ENCODE measurements at places on chromosomes 4 and X.
A peak's percentile ranks its signal among the peaks of the same experiment; 100 is the strongest.

GRCh38 chr4:146500216-146500615 lies 21.5 kb downstream of the SLC10A7 start:
- no peaks in the 10 kb centered on the region for H3K4me1 ChIP-seq
- H3K36me3 ChIP-seq = no peaks in the 10 kb centered on the region
- DNase-seq = no peak
- H3K27me3 ChIP-seq = no peaks in the 10 kb centered on the region
- H3K27ac ChIP-seq = no peak overlapping the region

DNA sequence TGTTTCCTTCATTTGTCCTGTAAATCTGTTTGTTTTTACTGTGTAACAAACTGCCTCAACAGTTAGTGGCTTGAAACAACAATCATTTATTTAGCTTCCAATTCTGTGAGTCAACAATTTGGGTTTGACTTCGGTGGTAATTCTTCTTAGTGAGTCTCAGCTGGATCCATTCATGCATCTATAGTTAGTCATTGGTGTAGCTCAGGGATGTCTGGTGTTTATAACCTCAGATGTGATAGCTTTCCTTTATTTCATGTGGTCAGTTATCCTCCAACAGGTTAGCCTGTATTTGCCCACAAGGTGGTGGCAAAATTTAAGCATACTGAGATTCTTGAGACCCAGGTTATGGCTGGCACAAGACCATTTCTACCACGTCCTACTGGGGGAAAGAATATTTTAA lies 1267.2 kb downstream of the RAPGEF2 start:
- no peak overlapping the region for H3K27ac ChIP-seq
- DNase-seq = no peak
- H3K4me1 ChIP-seq = no peaks in the 10 kb centered on the region
- no peaks in the 10 kb centered on the region for H3K27me3 ChIP-seq
- H3K4me3 ChIP-seq = no peak overlapping the region
- no peaks in the 10 kb centered on the region for H3K36me3 ChIP-seq

DNA sequence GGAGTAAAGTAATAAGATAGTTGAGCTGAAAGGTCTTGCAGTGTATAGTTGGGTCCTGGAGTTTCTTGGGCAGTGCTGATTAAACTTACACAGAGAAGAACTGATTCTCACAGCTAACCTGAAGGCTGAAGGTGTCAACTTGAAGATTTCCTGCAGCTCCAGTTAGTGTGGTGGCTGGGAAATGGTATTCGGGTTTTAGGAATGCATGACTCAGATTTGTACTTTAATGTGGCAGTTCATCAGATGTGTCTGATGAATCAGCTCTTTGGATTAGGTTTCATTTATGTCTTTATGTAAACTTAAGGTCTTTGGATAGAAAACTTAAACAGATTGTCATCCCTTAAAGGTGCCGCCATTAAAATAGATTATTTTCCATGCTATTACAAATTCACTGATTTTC lies 200.0 kb downstream of the IL1RAPL1 start:
- H3K4me3 ChIP-seq = no peak overlapping the region
- no peaks in the 10 kb centered on the region for H3K36me3 ChIP-seq
- DNase-seq = no peak
- H3K27me3 ChIP-seq = no peaks in the 10 kb centered on the region
- no peaks in the 10 kb centered on the region for H3K4me1 ChIP-seq
- no peak overlapping the region for H3K27ac ChIP-seq

GRCh38 chr4:7324651-7325121 lies 110.0 kb downstream of the PSAPL1 start:
- H3K4me3 ChIP-seq = no peak overlapping the region
- peak; percentile 38 for DNase-seq
- H3K27me3 ChIP-seq = no peaks in the 10 kb centered on the region

GRCh38 chr4:111330786-111331185 lies 707.9 kb upstream of the PITX2 start:
- no peaks in the 10 kb centered on the region for H3K4me1 ChIP-seq
- no peak overlapping the region for H3K27ac ChIP-seq
- H3K4me3 ChIP-seq = no peak overlapping the region
- H3K27me3 ChIP-seq = no peaks in the 10 kb centered on the region
- DNase-seq = no peak

DNA sequence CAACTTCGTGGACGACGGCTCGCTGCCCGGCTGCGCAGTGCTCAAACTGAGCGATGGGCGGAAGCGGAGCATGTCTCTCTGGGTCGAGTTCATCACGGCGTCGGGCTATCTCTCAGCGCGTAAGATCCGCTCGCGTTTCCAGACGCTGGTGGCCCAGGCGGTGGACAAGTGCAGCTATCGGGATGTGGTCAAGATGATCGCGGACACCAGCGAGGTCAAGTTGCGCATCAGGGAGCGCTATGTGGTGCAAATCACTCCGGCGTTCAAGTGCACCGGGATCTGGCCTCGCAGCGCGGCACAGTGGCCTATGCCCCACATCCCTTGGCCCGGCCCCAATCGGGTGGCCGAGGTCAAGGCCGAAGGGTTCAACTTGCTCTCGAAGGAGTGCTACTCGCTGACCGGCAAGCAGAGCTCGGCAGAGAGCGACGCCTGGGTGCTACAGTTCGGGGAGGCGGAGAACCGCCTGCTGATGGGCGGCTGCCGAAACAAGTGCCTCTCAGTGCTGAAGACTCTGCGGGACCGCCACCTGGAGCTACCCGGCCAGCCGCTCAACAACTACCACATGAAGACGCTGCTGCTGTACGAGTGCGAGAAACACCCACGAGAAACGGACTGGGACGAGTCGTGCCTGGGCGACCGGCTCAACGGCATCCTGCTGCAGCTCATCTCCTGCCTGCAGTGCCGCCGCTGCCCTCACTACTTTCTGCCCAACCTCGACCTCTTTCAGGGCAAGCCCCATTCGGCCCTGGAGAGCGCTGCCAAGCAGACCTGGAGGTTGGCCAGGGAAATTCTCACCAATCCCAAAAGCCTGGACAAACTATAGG lies 1.5 kb downstream of the MAB21L2 start:
- no peaks in the 10 kb centered on the region for H3K27me3 ChIP-seq
- H3K36me3 ChIP-seq = no peaks in the 10 kb centered on the region
- peak overlapping the region; percentile 31 for H3K27ac ChIP-seq
- H3K4me1 ChIP-seq = no peaks in the 10 kb centered on the region
- peak; percentile 84 for DNase-seq

- no peak for DNase-seq
- H3K36me3 ChIP-seq = peaks cover 4% of the 10 kb centered on the region
- no peaks in the 10 kb centered on the region for H3K4me1 ChIP-seq
- H3K4me3 ChIP-seq = no peak overlapping the region
Measured at GRCh38 chrX:48927736-48928382, 9.0 kb upstream of the PIM2 start.

DNA sequence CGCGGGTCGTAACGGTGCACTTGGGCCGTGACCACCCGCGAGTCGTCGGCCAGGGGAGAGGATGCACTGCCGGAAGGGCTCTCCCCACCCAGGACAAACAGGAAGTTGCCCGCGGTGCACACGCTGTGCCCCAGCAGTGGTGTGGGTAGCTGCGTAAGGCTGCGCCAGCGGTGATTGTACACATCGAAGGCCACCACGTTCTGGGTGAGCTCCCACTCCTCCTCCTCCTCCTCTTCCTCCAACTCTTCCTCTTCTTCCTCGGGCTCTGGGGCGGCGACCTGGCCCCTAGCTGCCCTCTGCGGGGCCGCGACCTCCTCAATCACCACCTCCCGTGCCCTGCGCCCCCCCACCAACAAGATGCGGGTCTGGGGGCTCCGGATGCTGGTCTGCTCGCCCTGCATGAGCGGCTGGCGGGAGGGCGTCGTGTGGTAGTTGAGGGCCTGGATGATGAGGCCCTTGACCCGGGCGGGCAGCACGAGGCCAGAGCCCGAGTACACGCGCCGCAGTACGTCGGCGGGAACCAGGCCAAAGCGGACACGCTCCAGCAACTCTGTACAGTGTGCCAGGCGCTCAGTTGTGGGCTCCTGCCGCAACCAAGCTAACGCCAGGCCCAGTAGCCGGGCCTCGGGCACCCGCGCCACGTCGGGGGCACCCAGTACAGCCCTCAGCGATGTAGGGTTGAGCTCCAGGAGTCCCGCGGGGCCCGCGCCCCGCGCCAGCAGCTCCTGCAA lies 1.4 kb downstream of the KLHL34 start:
- H3K27me3 ChIP-seq = no peaks in the 10 kb centered on the region
- H3K4me1 ChIP-seq = no peaks in the 10 kb centered on the region
- no peak overlapping the region for H3K4me3 ChIP-seq
- H3K36me3 ChIP-seq = no peaks in the 10 kb centered on the region

DNA sequence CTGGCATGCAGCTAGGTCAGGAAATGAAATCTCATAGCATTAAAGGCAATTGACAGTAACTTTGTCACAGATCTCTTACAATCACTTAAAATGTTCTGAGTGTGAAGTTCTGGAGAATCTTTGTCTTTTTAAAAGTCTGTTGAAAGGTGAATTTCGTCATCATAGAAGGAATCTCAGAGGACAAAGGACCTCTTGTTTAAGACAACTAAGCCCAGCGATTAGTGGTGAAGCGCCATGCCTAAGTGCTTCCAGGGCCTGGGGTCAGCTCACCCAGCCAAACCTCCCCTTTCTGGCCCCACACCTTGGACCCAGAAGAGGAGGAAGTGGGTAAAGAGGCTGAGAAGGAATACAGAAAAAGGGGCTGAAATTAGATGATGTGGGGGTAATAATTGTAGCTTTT lies 8.5 kb downstream of the FRMD7 start:
- no peak overlapping the region for H3K4me3 ChIP-seq
- no peak for DNase-seq
- no peak overlapping the region for H3K27ac ChIP-seq

- DNase-seq = no peak
- H3K27me3 ChIP-seq = no peaks in the 10 kb centered on the region
- no peaks in the 10 kb centered on the region for H3K4me1 ChIP-seq
- H3K27ac ChIP-seq = no peak overlapping the region
Measured at GRCh38 chr4:99847362-99847976, 30.8 kb downstream of the DAPP1 start.

DNA sequence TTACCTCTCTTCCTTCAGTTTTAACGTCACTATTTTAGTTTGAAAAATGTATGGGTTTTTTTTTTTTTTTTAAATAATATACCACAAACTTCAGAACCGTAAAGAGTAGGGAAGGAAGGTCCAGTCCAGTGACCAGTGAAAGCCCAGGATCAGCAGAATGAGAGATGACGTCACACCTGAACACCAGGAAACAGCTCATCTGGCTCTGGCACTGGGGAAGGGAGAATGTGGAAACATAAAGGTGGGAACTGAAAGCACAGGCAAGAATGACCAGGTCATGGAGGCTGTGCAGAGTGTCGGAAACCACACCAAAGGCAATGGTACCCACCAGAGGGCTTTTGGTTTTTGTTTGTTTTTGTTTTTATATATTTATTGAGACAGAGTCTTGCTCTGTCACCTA lies 141.2 kb downstream of the DHX15 start:
- H3K4me3 ChIP-seq = no peak overlapping the region
- H3K4me1 ChIP-seq = no peaks in the 10 kb centered on the region
- no peak overlapping the region for H3K27ac ChIP-seq
- DNase-seq = no peak
- H3K27me3 ChIP-seq = no peaks in the 10 kb centered on the region

- no peak overlapping the region for H3K27ac ChIP-seq
- peak overlapping the region; percentile 38 for H3K4me3 ChIP-seq
- DNase-seq = no peak
- H3K4me1 ChIP-seq = no peaks in the 10 kb centered on the region
Measured at GRCh38 chrX:73563738-73564068, 706 bp downstream of the CHIC1 start.

GRCh38 chr4:25449270-25449669 lies 72.2 kb downstream of the ANAPC4 start:
- no peak for DNase-seq
- H3K4me1 ChIP-seq = no peaks in the 10 kb centered on the region
- no peak overlapping the region for H3K27ac ChIP-seq
- no peak overlapping the region for H3K4me3 ChIP-seq

DNA sequence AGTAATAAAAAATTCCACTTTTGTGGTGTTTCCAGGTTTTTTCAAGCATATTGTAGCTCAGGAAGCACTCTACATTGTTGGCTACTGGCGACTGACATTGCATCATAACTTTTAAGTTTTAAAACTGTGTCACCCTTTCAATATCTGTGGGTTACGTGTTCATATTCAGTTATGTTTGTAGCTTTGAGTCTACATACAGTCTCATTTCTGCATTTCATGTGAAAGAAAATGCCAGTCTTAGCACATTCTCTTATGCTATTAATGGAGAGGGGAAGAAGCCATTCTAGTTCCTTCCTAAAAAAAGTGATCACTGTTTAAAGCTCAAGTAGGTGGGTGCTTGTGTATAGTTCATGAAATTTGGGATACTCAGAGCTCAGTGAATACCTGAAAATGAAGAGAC lies 38.1 kb downstream of the DIAPH2 start:
- no peaks in the 10 kb centered on the region for H3K36me3 ChIP-seq
- no peaks in the 10 kb centered on the region for H3K27me3 ChIP-seq
- DNase-seq = no peak
- no peak overlapping the region for H3K4me3 ChIP-seq

DNA sequence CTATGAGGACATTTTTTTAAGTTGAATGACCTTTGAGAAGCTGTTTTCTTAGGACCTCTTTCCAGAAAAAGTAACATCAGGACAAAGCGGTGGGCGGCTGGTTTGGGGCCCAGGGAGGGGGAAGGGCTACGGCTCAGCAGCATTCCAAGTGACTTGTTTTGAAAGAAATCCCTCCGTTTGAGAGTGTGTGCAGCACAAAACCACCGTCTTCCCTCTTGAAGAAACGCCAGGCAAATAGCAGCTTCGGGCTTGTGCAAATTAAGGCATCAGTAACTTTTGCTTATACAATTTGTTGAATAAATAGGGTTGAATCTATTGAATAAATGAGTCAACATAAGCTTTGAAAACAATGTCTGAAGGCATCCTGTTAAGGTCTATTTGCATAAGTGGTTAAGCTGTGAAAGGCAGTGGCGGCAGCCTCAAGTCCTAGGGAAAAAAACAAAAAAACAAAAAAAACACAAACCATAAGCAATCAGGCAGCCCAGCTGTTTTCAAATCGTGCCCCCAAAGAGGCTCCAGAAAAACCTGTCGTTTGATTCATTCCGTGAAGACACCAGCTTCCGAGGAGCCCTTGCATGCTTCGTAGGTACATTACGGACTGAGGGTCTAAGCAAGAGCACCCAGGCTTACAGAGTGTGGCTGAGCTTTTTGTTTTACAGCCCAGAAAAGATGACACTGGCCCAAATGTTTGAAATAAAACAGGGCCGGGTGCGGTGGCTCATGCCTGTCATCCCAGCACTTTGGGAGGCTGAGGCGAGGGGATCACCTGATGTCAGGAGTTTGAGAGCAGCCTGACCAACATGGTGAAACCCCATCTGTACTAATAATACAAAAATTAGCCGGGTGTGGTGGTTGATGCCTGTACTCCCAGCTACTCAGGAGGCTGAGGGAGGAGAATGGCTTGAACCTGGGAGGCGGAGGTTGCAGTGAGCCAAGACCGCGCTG lies 103.7 kb downstream of the CRLF2 start:
- no peak overlapping the region for H3K4me3 ChIP-seq
- H3K4me1 ChIP-seq = no peaks in the 10 kb centered on the region
- H3K27ac ChIP-seq = no peak overlapping the region
- H3K27me3 ChIP-seq = no peaks in the 10 kb centered on the region

All from right lobe of liver (tissue), 6 donors.